ENCODE measurements at places on chromosomes 1 and 21.

GRCh38 chr1:58783090-58783992 is 506 bp downstream of the JUN start:
- DNase-seq, result peak; percentile 20

DNA sequence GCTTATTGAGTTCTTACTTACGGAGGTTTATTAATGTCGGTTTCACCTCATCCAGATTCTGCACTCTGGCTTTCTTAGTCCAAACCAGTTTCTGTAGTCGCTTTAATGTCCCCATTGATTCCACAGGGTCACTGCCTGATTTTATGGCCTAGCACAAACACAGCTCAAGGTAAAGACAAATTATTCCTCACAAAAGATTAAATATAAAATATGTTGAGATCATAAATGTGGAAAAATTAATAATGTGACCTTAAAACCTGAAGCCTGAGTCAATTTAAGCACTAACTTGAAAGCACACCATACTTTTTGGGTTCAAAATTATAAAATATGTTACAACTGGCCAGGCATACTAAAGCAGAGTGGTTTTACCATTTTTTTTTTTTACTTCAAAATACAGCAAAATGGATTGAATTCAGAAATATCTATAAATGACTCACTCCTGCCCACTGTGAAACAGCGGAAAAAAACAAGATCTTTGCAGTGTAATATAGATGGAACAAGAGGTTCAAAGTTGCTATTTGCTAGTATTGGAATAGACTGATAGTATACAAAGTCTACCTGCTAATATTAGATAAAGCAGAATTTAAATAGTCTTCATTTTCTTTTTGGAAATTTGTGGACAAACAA is 37.6 kb upstream of the SAMSN1 start:
- DNase-seq, result no peak

GRCh38 chr1:33459691-33460090 is 12.8 kb upstream of the ZSCAN20 start:
- no peak for DNase-seq

DNA sequence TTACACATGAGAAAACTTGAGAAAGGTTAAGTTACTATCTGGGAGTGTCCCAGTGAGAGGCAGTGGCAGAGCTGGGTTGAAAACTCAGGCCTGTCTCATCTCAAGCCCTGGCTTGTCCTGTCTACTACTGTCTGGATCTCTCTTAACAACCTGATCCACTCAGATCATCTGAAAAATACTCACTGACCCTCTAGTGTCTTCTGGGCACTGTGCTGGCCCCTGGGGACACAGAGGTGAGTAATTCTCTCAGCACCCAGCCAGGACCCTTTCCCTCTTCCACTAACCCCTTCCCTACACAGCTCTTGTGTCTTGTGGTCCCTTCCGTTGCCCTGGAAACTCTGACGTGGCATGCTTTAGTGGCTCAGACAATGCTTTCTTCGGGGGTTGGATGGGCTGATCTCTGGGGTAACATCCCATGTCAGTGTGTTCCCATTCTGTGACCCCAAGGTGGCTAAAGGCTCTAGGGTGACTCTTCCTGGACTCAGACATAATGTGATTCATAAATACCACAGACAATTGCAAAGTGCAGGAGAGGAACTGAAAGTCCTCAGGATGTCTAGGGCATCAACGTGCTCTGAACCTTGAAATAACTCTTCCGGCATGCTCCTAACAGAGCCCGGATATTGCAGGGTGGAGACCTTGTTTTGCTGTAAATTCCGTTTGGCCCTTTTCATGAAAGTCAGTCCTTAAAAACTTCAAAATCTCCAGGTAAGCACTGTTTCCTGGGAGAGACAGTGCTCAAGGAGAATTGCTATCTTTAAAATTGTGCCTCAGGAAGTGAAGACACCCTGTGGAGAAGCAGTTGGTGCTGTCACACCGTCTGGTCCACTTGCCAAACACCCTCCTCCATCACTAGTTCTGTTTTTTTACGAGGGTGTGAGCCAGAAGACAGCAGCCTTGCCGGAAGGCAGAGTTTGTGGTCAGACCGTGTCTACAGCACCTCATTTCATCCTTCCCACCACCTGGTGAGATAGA is 4.0 kb downstream of the SHISAL2A start:
- DNase-seq, result no peak

DNA sequence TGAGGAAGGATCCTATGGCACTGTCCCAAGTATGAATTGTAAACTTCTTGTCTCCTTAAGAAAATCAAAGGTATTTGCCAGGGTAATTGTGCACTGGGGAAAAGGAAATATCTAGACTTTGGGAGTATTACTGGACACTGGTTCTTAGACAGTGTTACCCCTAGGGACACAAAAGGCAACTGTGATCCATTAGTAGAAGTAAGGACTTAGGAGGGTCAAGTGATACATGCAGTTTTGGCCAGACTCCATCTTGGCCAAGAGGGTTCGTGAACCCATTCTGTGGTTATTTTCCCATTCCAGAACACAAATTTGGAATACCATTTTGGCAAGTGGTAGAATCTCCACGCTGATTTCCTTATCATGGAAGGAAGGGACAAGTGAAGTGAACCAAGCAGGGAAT is 98.1 kb downstream of the TM2D1 start:
- DNase-seq, result no peak

GRCh38 chr1:27318136-27318535 is 3.8 kb upstream of the TMEM222 start:
- no peak for DNase-seq

DNA sequence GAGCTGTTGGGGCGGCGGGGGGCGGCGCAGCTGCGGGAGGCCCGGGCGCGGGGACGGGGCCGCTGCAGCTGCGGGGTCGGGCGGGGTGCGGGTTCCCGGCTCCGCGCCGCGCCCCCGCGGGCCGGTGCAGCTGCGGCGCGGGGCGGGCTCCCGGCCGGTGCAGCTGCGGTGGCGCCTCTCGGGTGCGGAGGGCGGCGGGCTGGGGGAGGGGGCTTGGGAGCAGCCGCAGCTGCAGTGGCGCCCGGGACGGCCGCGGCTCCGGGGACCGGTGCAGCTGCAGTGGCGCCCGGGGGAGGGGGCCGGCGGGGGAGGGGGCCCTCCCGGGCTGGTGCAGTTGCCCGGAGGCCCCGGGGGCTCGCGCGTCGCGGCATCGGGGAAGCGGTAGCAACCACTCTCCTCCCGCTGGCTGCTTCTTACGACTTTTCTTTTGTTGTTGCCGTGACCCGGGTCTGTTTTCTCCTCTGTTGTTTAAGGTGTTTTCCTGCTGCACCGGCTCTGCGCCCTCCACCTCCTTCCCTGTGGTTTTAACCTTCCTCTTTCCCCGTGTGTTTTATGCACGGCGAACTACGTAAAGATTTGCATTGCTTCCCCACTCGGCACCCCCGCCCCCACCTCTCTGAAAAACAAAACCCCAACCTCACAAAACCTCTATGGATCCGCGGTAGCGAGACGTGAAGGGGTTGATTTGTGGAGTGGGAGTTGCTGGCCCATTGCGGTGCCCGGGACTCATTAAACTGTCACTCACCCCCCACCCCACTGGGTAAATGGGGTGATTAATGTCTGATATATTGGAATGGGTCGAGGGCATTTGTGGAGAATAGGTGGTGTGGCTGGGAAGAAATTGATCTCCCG is 1.7 kb upstream of the ZBTB18 start:
- peak; percentile 8 for DNase-seq

DNA sequence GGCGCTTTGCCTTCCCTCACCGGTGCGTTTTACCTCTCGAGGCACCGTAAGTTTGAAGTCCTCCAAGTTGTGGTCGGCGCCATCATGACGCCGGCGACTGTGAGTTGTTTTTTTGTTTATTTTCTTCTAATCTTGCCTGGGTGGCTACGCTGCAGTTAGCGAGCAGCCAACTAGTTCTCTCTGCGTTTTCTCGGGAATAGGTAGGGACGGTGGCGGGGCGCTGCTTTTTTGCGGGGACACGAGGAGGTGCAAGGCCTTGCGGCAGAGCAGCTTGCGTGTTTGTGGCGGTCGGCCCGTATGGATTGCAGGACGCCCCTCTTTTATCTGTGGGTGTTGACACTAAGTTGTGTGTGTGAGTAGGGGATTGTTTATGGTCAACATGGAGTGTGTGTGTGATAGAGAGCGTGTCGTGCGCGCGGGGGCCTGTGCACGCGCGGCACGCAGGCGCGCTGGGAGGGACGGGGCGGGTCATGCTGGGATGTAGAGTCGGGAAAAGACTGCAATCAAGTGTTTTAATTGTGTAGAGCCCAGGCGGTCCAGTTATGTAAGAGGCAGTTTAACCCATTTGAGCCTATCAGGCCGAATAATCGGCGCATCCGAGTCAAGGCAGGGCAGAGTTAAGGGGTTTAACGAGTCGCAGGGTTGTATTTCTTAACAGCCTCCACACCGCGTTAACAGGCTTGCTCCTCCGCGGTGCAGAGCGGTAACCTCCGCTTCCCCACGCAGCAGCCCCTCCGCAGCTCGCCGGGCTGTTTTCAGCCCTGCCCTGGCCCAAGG is 1.2 kb upstream of the NEGR1 start:
- DNase-seq, result no peak

DNA sequence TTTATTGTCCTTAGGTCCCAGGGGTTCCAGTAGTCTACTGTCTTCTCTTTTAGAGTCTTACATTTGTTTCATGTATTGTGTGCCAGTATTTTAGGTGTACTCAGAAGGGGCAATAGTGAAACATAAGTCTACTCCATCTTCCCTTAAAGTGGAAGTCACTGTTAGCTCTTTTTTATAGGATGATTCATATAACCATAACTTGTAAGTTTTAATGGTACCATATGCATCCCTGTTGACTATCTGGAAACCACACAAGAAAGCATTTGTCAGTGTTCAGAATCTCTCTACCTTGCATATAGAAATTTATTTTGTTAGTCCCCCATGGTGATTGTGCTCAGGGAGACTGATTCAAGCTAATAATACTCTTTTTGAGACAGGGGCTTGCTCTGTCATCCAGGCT is 149.9 kb downstream of the HS2ST1 start:
- no peak for DNase-seq

DNA sequence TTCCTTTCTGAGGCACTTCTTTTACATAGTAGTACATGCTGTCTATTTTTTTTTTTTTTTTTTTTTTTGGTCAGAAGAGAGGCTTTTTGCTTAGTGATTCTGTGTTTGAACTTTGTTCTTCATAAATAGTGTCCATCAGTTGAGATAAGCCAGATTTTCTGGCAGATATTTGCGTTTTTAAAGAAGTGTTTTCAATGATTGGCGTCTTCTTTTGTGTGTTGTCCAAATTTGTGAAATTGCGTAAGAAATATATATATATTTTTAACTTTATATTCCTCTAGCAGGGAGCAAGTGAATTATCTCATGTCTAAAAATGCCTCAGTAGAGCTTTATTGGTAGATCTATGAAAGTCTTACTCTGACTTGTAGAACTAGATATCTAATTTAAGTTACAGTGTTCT is 28.3 kb downstream of the NEK7 start:
- no peak for DNase-seq

GRCh38 chr1:235327559-235328270 is at the start of gene ARID4B:
TSS of gene ARID4B (minus strand) at chr1:235328179. CDS start at chr1:235326919, 1,260 bp downstream.
- DNase-seq, result no peak

DNA sequence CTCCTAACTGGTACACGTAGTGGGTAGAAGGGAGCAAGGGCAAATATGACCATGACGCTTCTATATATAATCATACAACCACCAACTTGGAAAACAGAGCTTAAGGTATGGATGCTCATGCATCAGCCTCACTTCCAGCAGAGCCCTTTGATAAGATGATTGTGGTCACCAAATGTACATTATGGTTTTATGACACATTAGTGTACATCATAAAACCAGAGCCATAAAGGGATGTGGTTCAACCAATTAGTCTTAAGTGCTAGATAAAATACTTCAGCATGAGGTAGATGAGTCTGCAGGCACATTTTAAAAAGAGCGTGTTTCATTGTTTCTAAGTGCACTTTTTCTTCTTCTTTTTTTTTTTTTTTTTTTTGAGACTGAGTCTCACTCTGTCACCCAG is 43.7 kb downstream of the NIBAN1 start:
- DNase-seq, result no peak

DNA sequence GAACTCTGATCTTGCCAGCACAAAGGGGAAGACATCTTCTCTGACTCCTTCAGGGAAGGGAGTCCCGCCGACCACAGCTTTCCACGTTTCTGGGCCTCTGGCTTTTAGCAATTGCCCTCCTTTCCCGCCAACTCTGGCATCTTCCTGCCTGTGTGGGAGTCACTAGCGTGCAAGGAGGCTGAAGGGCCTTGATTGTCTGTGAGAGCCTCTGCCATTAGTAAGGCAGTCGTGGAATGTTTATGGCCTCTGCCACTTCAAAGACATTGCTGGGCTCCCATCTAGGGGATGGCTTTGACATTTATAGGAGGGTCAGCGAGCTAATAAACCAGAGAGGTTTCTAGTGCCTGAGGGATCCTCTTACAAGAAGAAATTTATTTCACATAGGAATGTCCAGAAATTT is 14.3 kb upstream of the PROK1 start:
- no peak for DNase-seq

GRCh38 chr1:69321311-69321710 is 246.4 kb upstream of the LRRC7 start:
- DNase-seq, result no peak

GRCh38 chr1:183505454-183506089 is 33.3 kb downstream of the SMG7 start:
- no peak for DNase-seq

DNA sequence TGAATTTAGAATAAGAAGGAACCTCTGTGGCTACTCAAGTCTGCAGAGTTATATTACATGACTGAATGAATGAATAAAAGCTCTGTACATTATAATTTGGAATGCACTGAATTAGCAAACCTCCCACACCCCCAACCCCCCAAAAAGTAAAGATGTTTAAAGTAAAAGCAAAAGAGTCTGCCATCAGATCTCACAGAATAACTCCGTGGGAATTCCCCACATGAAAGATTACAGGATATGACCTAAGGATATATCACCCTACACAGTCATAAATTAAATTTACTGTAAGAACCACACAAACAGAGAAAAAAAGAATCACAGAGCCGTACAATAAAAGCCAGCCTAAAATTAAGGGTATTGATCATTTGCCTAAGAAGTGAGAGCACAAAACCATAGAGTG is 587.3 kb downstream of the PTPRC start:
- peak; percentile 14 for DNase-seq

- DNase-seq, result no peak
These were observed 163.4 kb downstream of the DNM3 start for GRCh38 chr1:172004671-172005070.

GRCh38 chr1:210448297-210448892 is 119.7 kb downstream of the HHAT start:
- DNase-seq, result no peak

DNA sequence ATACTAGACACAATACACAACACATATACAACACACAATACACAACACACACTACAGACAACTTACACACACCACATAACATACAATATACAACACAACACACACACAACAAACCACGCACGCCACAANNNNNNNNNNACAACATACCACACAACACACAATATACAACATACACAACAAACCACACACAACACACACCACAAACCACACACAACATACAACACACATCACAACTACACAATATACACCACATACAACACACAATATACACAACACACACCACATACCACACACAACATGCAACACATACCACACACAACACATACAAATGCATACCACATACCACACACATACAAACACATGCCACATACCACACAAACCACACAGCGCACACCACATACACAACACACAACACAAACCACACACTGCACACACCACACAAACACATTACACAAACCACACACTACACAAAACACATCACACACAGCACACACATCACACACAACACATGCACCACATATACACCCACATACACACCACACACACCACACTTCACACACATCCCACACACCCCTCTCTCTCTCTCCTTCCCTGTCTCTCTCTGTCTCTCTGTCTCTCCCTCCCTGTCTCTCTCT is 108.3 kb downstream of the ETS2 start:
- no peak for DNase-seq

Data from stimulated activated CD4-positive, alpha-beta T cell treated with anti-CD3 and anti-CD28 coated beads, Interleukin-1b, Interleukin-23, amount 100 ng/mL, for 1 hour (primary cell).